Amniotic stem cell (primary cell): ENCODE measurements at places on chromosomes 4 and X.

DNA sequence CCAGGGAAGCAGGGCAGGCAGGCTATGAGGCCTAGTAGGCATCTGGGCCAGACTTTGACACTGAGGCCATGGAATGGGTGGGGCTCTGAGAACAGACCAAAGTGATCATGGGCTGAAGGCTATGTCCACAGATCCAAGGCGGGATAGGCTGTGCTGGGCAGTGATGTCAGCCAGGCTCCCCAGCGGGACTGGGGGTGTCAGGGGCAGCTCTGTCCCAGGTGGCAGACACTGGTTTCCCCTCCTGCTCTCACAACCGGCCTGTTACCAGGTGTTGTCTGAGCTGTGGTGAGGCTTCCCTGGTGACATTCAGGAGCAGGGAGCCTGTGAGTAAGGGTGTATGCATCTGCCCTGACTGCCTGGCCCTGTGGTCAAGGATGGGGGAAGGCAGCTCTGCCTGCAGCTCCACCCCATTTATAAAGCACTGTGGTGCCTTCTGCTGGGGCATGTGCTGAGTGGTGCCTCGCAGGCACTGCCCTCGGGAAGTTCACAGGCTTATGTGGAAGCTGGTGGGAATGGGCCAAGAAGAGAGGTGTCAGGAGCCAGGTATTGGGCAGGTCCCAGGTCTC lies 2.9 kb downstream of the IL9R start:
- DNase-seq = no peak

DNA sequence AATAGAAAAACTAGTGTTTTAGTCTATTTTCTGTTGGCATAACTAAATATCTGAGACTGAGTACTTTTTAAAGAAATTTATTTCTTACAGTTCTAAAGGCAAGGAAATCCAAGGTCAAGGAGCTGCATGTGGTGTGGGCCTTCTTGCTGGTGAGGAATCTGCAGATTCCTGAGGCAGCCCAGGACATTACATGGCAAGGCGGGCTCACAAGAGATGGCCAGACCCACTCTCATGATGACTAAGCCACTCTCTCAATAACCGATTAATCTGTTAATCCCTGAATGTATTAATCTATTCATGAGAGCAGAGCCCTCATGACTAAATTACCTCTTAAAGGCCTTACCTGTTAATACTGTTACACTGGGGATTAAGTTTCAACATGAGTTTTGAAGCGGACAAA lies 340.8 kb downstream of the GRXCR1 start:
- DNase-seq = no peak

DNA sequence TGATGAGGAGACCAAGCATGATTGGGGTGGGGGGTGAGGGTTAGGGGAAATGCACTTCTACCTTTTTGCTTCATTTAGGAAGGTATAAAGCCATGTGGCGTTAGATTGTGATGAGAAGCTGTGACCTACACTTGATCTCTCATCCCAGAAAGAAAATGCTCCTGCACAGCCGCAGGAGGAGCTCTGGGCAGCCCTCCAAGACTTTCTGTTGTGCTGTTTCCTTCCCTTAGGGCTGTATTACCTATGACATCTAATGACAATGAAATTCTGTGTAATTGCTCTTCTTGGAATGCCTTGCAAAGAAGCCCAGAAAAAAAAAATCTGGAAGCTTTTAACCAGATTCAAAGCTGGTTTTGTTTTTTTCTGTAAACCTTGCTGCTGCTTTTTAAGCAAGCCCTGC lies 13.4 kb downstream of the PRPS2 start:
- no peak for DNase-seq

DNA sequence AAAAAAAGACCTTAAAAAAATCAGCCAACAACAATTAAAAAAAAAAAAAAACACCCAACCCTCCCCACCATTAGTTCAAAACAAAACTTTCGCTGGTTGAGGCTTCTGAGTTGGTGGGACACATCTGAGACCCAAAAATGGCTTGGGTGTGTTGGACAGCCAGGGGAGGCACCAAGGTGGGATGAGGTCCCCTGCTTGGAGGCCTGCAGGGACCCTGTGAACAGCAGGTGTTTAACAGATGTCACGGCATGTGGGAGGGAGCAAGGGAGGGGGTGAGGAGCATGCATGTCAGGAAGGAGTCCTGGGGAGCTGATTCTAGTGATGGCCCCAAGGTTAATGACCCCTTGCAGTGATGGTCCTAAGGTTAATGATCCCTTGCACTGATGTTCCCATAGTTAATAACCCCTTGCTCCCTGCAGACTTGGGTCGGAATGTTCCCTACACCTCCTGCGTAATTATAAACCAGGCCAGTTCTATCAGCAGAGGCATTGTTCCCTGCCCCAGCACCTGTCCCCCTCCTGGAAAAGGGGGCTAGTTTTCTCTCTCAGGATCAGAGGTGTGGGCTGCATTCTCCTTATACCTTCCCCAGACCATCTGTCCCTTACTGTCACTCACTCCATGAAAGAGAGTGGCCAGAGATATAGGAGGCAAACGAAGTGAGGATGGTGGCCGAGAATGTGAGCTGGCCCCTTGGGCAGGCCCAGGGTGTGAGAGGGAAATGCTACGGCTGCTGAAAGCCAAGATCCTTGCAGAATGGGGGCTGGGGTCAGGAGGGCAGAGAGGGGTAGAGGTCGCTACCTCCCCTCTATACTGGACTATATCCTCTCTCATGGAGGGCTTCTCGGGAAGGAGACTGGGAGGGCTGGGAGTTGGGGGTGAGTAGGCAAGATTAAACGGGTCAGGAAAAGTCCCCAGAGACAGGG lies 2.3 kb upstream of the FOXP3 start:
- DNase-seq = no peak
